ENCODE measurements at places on chromosomes 7 and 10.

GRCh38 chr10:48758411-48758810, 73.7 kb downstream of the WDFY4 start:
- DNase-seq = no peak

DNA sequence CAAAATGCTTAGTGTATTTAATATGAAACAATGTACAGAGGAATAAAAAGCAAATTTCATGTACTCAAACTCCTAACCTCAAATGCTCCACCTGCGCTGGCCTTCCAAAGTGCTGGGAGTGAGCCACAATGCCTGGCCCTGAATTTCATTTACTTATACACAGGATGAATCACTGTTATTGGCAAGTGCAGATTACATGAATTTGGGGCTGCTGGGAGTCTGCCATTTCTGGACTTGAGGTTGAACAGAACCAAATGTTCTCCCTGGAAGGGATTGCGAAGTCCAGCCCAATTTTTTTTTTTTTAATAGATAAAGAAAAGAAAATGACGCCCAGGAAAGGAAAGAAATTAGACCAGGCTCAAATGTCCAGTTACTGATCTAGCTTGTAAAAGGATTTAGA, 6.8 kb upstream of the CSTF2T start:
- DNase-seq = no peak

DNA sequence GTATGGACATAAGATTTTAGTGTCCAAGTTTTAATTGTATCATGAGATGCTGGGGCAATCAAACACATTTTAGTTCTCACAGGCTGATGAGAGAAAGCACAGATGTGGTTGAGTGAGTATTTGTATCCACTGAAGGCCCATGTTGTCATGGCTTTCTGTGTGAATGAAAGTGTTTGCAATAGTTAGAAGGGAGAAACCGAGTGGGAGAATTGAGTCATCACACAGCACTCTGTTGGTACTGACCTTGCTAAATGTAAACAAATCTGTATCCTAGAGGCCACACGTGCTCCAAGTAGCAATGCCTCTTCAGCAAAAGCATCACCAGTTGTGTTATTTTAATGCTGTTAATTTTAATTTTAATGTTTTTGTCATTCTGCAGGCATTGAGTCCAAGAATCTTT, 121.2 kb downstream of the EMX2 start:
- no peak for DNase-seq

- no peak for DNase-seq
These were observed 315.9 kb upstream of the LRRN3 start for GRCh38 chr7:110775046-110775445.

DNA sequence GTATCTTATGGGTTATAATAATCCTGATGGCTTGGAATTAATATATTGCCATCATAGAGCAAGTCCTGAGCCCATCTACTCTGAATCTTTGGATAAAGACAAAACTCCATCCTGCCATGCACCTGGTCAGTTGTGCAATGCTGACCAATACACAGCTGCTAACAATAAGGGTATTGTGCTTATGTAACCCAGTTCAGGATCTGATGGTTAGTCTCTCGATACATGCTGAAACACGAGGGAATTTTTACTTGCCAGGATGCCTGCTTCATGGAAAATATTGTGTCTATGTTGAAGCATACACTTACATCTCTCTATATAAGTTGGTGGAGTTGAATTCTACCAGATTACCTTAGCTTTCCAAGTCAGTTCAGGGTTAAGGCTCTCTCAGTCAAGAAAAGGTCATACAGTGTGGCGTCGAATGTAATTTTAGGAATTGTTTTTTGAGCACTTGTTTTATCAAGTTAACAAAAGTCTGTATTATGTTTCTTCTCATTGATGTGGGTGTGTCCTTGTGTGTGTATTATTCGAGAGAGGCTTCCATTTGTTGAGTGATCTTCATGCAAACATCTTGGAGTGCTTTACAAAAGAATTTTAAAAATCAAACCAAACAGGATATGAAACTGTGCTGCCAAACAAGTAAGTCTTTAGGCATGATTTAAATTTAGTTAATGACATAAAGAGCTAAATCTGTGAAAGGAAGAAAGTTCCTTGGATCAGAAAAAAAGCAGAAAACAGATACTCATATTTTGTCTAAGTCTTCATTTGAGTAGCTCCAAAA, 449.1 kb downstream of the SUGCT start:
- no peak for DNase-seq

DNA sequence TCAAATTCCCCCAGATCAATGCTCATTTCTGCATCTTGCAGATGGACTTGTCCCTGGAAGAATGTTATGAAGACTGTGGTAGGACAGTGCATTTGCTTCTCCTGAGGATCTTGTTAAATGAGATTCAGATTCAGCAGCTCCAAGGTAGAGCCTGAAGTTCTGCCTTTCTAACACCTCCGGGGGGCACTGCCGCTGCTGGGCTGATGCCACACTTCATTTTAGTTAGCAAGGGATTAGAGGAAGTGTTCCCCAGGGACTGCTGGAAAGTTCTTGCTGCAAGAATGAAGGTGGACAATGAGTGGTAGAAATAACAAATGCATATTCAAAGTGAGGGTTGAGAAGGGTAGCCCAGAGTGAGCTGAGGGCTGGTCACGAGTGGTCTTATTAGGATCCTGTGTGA, 434.3 kb upstream of the AKR1E2 start:
- DNase-seq = no peak

All from memory B cell (primary cell).